ENCODE measurements at places on chromosomes 2 and 18. TPM values are rescaled to one million over a fixed set of nuclear protein-coding genes. Genes with fewer than 3 reads are reported as not detected.

Gene SERPINB12
- not detected for total RNA-seq

Gene CYP1B1
- 12.3 TPM for total RNA-seq

Gene UGT1A8
- total RNA-seq: 4.4 TPM

Gene IL1RL2
- 5.2 TPM for total RNA-seq

Gene LAMA1
- total RNA-seq: 2.7 TPM

Gene CDH2
- 0.16 TPM for total RNA-seq

Gene FBXO48
- total RNA-seq: 0.96 TPM

Gene POTEJ
- total RNA-seq: not detected

Gene MC4R
- total RNA-seq: not detected

Gene PSMA8
- total RNA-seq: not detected

Gene TWSG1
- total RNA-seq: 44.6 TPM

Gene GALNT5
- 0.29 TPM for total RNA-seq

Gene RAMP1
- 49.0 TPM for total RNA-seq

Gene COLEC11
- total RNA-seq: 2.4 TPM

Gene STPG4
- total RNA-seq: not detected

Gene COL3A1
- total RNA-seq: 174 TPM

Gene KATNAL2
- 3.5 TPM for total RNA-seq

Gene NDUFAF7
- total RNA-seq: 18.6 TPM

- no peak for DNase-seq
Observed at GRCh38 chr18:49708662-49709346, 104.5 kb downstream of the ACAA2 start.

GRCh38 chr2:172674968-172675303 is 60.7 kb upstream of the RAPGEF4 start:
- DNase-seq: no peak

- no peak for DNase-seq
Observed at GRCh38 chr2:203887677-203888076, 20.1 kb downstream of the CTLA4 start.

GRCh38 chr2:149002891-149003740 is 35.4 kb upstream of the LYPD6B start:
- no peak for DNase-seq

DNA sequence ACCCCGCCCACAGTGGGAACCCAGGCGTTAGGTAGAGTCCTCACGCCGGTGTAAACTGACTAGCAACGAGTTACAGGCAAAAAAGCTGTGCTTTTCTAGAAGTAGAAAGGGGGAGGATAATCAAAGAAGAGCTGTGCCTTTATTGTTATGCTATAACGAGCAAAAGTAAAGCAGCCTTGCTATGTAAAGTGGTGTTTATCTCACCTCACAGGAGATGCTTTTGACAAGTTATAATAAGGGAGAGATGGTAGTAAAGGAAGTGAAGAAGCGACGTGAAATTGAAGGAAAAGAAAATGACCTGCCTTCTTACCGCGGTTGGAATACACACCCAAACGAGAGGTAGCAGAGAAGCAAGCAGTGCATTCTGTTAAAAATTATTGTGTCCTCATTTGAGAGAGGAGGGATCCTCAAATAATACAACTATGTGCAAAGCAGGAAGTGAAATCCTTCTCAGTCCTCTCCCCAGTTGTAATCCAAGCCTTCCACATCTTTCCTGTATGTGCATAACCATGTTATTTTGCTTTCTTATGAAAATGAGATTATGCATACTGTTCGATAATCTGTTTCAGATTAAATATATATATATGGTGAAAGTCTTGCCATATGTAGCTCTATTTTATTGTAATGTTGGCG is 962 bp downstream of the TANK start:
- no peak for DNase-seq

- no peak for DNase-seq
Observed at GRCh38 chr2:188726626-188727247, 247.4 kb upstream of the COL3A1 start.

DNA sequence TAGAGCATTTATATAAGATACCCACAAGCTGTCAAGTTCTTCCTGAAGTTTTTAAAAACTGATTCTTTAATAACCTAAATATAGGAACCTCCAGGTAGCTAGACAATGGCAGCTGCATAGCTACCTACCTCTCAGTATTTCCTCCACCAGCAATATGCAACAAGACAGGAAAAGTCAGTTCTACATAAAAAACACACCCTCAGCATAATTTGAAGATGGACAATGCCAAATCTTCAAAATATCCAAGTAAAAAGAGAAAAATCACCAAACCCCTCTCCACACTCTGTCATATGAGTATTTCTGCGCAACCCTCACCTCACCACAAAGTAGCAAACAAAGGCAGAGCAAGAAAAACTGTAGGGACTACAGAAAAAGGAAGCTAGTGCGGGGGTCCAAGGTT is 51.4 kb downstream of the GTF3C3 start:
- DNase-seq: no peak

GRCh38 chr2:69081001-69081580 is 68.1 kb downstream of the ANTXR1 start:
- no peak for DNase-seq

DNA sequence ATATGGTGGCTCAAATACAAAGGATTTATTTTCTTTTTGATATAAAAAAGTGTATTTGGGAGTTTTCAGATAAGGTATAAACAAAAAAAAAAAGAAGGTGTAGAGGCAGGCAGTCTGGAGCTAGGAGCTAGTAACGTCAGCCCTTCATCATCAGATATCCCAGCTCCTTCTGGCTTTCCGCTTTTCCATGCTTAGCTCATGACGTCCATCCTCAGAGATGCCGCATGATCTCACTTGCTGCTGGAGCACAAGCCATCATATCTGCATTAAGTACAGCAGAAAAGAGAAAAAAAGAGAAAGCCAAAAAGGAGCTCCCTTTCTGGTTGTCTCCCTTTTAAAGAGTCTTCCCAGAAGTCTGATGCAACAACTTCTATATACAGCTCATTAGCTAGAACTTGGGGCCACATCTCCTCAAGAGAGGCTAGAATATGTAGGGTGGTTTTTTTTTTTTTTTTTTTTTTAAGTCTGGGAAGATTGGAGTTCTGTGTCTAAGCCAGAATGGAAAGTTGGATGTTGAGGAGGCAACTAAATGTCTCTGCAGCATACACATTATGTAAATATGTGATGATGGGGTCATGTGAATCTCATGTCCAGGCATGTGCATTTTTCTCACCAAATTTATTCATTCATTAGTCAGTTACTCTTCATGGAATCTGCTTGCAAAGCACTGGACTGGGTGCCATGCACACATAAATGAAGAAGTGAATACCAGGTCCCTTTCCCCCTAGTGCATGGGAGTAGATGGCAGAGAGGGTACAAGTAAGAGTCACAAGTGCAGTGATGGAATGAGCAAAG is 52.3 kb downstream of the DDX1 start:
- DNase-seq: no peak

- no peak for DNase-seq
Observed at GRCh38 chr2:45412754-45413379, 198.2 kb downstream of the SRBD1 start.

- DNase-seq: no peak
Observed at GRCh38 chr2:220811952-220812570, 760.0 kb downstream of the EPHA4 start.

DNA sequence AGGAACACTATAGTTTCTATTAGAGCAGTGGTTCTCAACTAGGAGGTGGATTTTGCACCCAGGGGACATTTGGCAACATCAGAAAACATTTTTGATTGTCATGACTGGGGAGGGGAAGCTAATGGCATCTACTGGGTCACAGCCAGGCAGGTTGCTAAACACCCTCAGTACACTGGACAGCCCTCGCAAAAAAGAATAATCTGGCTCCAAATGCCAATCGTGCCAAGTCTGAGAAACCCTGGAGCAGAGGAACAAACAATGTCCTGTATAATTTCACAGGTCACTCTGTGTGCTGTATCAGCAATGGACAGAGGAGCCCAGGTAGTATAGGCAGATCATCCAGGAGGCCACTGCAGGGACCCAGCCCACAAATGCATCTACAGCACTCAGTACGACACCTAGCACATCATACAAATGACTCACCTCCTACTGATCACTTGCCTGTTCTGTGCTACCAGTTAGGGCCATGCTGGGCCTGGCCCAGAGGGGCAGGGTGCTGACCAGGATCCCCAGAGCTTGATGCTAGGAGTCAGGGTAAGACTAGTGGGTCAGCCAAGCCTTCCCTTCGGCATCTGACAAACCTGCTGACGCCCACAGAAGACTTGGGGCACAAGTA is 37.6 kb downstream of the SFXN5 start:
- DNase-seq: no peak

- peak; percentile 34 for DNase-seq
Observed at GRCh38 chr2:95383635-95384027, 18.9 kb upstream of the FAHD2A start.

- DNase-seq: no peak
Observed at GRCh38 chr2:224427471-224427870, 25.6 kb upstream of the FAM124B start.

- DNase-seq: no peak
Observed at GRCh38 chr2:4214444-4215205, 511.2 kb downstream of the DCDC2C start.

- no peak for DNase-seq
Observed at GRCh38 chr2:33486544-33486943, 10.1 kb downstream of the RASGRP3 start.

- DNase-seq: no peak
Observed at GRCh38 chr18:38851526-38851925, 1285.9 kb upstream of the CELF4 start.

DNA sequence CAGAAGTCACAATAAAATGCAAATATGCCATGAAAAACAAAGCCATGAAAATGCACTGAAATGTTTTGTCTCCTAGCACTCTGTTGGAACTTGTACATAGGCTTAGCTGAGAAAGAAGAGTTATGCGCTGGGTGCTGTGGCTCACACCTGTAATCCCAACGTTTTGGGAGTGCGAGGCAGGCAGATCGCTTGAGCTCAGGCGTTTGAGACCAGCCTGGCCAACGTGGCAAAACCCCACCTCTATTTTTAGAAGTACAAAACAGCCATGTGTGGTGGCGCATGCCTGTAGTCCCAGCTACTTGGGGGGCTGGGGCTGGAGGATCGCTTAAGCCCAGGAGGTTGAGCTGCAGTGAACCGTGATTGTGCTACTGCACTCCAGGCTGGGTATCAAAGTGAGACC is 39.9 kb downstream of the IRS1 start:
- no peak for DNase-seq

- no peak for DNase-seq
Observed at GRCh38 chr2:216845426-216845825, 14.4 kb downstream of the TNP1 start.

GRCh38 chr2:186518291-186518690 is 32.2 kb downstream of the ZC3H15 start:
- no peak for DNase-seq

DNA sequence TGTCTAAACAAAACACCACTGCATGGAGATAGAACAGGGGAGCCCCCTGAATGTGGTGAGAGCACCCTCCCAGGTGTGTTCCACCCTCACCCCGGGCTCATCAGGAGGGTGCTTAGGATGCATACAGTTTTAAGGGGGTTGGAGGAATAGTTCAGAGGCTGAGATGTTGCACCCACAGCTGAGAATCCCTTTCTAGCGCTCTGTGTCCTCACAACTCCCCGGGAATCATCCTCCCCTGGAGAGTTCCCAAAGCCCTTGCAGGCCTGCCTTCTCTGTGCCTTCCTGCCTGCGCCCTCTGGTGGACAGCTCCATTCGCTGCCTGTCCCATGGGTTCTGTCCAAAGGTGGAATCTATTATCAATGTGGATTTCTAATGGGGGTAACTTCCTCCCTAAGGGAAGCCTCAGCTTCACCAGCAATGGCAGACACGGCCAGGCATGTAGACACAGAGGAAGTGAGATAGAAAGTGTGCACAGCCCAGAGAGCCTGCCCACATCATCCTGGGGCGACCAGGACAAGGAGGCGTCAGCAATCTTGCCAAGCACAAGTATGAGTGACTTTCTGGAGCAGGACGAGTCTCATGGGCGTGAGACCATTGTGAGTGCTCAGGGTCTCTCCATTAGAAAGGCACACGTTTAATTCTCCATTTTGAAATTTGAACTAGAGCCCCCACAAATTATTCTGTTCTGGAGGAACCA is 1.2 kb upstream of the UGT1A5 start:
- peak; percentile 83 for DNase-seq

GRCh38 chr2:192584976-192585375 is 390.2 kb upstream of the TMEFF2 start:
- no peak for DNase-seq

GRCh38 chr2:178513876-178514275 is 33.6 kb downstream of the PLEKHA3 start:
- DNase-seq: no peak

DNA sequence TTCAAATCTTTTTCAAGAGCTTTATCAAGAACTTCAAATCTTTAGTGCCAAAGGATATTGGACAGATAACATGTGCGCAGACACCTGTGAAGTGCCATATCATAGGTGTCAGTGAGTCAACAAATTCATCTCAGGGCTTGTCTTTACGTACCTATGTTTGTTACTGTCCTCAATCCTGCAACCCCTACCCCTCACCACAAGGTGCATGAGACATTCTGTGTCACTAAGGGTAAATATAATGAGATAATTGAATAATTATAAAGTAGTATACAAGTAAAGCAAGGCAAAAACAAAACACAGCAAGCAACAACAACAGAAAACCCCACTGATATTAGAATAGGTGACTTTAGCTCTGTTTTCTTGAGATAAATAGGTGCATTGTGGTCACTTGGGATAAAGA is 1495.8 kb upstream of the TMEFF2 start:
- no peak for DNase-seq

DNA sequence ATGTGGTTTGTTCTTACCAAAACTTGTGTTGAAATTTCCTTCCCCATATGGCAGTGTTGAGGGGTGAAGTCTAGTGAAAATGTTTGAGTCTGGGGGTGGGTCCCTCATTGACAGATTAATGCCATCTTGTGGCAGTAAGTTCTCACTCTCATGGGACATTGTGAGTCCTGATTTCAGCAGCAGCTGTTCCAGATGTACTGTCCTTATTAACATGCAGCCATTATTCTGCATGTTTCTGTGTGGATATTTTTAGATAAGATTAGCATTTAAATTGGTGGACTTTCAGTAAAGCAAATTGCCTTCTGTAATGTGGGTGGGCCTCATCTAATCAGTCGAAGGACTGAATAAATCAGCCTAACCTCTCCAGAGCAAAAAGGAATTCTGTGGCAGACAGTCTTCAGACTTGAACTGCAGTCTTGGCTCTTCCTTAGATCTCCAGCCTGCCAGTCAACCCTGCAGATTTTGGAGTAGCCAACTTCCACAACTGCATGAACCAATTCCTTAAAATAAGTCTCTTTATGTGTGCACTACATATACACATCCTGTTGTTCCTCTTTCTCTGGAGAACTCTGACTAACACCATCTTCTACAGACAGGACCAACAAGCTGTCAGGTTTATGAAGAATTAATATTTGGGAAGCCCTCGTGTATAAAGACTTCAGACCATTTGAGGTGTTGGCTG is 138.7 kb upstream of the ZNF516 start:
- DNase-seq: no peak

GRCh38 chr2:196697825-196698224 is 58.3 kb downstream of the CCDC150 start:
- DNase-seq: no peak

GRCh38 chr2:160221391-160222276 is 21.6 kb upstream of the ITGB6 start:
- DNase-seq: peak; percentile 59

DNA sequence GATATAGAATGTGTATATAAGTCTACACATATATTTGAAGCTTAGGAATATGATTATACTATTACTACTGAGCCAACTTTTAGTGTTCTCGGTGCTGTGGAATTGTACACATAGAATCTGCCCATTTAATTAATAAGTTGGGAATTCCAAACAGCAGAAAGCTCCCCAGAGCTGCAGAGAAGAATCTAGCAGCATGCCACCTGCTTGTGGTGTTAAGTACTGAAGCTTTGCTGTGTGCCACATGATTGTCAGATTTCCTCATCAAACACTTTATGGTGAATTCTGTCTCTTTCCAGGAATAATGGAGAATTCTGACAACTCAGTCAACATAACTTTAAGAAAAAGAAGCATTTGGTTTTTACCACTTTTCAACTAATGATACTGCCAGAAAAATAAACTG is 117.8 kb downstream of the WDSUB1 start:
- no peak for DNase-seq
